ENCODE measurements at places on chromosomes 2 and 18.
A peak's percentile ranks its signal among the peaks of the same experiment; 100 is the strongest.

DNA sequence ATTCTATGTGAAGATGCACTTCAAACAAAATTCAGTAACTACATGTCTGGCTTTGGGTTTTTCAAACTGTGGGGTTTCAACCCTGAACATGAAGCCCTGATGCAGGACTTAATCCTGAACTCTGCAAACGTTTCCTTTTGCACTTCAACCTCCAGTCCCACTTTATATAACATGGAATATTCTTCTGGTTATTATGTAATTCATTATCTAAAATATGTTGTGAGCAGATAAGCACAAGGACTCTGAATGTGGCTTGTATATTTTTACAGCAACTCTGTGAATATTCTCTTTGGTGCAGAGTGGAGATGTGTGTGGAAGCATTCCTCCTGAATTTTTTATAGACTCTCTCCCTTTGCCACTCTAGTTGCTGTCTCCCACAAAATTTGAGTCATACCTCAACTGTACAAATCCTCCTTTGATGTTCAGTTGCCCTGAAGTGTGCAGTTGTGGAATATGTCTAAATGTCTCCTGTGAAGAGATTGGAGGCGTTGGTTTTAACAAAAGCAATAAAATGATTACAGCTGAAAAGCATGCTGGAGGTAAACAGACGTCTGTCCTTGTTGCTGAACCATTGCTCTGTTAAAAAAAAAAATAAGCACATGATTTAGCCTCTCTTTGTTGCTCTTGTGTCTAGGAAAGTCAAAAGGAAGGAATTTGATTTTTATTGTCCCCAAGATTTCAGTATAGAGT, 205.1 kb upstream of the NRP2 start:
- DNase-seq, result no peak

DNA sequence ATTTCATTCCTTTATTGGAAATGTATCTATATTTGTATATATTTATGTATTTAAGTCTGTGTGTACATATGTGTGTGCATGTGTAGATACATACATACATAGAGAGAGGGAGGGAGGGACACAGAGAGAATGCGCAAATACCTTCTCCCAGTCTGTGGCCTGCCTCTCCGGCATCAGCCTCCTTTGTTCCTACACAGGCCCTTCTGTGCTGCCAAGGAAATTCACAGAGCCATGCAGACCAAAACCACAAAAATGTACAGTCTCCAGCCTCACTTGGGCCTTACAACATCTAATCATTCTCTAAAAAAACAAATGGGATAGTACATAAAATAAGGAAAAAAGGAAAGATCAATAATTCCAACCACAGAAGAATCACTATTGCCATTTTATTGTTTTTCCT, 8.8 kb upstream of the CRACDL start:
- no peak for DNase-seq

DNA sequence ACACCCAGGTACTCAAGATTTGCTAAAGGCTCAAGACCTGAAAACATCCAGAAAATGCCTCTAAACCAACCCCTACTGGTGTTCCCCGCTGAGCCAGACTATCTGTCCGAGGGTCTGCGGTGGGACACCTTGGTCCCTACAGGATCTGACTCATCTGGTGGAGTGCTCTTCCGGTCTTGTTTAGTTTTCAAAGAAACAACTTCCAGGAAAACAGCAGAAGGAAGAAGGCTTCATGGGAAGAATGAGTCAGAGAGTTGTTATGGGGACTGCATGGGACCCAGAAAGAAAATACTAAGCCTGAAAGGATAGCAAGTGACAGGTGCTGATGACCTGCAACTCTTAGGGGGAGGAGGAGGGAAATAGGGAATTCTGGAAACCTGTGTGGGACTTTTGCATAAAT, 41.3 kb downstream of the ZFP36L2 start:
- no peak for DNase-seq

DNA sequence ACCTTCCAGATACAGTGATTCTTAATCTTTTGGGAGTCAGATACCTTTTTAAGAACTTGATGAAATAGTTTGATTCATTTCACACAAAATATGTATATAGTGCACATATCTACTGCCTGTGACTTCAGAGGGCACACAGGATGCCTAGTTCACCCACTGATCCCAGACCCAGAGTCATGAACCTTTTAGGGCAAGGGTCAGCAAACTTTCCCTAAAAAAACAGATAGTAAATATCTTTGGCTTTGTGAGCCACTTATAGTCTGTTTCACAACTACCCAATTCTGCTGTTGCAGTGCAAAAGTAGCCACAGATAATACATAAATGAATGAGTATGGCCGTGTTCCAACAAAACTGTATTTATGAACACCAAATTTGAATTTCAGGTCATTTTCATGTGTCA, 124.9 kb downstream of the ANKRD44 start:
- no peak for DNase-seq

DNA sequence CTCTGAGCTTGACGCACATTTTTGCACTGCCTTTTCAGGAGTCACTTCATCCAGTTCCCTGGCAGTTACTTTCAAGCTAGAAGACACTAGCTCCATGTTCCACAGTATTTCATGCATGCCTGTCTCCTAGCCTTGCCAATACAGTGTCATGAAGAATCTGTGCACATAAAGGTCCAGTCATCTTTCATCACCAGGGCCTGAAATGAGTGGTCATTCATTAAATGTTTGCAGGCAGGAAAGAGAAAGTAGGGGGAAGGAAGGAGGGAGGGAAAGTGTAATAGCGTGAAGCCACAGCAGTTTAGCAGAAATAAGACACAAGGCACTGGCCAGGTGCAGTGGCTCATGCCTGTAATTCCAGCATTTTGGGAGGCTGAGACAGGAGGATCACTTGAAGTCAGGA, 92.4 kb upstream of the COPS8 start:
- DNase-seq, result no peak

GRCh38 chr18:55833543-55833942, 245.6 kb upstream of the TCF4 start:
- no peak for DNase-seq

DNA sequence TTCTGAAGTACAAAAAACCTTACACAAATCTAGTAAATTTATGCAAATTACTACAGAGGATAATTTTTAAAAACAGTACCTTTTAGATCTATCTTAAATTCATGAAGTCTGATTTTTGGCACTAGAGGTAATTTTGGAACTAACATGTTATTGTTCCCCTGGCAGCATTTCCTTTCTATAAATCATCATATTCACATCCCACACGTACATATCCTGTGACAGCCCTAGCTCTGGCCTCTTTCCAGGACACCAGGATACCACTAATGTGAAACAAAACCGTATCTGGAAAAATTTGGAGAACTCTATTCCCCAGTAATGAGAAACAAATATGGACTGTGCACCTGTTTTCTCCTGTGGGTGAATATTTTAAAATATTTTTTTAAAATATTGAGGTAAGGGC, 14.0 kb upstream of the BIRC6 start:
- DNase-seq, result no peak

- peak; percentile 75 for DNase-seq
Observed at GRCh38 chr2:201235860-201236811, 24.2 kb upstream of the CASP8 start.

DNA sequence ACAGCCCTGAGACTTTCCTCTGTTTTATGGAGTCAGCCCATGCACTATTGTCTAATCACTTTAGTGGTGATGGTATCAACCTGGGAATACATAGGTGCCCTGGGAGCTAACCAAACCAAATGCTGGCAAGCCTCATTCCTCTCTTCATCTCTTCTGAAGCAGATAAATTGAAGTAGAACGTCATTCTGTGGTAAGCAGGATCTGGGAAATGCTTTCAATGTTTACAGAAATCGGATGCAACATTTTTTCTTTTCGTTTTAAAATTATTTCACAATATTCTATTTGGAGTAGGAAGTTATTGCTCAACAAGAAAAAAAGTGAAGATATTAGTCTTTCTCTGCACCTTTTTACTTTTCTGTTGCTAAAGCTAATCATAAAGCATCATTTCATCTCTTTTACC, 114.2 kb downstream of the RBMS1 start:
- DNase-seq, result no peak

GRCh38 chr2:32688541-32688940, 60.7 kb downstream of the TTC27 start:
- no peak for DNase-seq

Data from ascending aorta (tissue), 2 donors.